CD4-positive, alpha-beta T cell treated with Interleukin-10 for 1 hour (primary cell): ENCODE measurements at places on chromosomes 7 and 10.

- no peak for DNase-seq
These were observed 34.2 kb downstream of the C10orf67 start for GRCh38 chr10:23310404-23310803.

DNA sequence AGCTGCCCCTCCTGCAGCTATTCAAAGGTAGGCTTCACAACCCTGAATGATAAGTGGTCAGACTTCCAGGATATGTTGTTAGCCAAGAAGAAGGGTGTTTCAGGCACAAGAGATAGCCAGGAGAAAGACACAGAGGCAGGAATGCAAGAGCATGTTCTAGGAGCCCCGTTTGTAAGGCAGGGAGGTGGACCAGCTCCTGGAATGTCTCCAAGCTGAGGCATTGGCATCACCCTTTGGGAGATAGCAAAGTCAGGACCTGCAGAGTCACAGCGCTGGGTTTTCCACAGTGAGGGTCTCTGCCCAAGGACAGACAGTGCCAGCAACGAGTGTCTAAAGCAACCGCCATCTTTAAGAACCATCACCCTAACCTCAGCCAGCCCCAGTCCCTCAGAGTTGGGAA lies 484.5 kb upstream of the ZMIZ1 start:
- no peak for DNase-seq

GRCh38 chr10:83166344-83166743 lies 973.0 kb upstream of the GHITM start:
- no peak for DNase-seq

DNA sequence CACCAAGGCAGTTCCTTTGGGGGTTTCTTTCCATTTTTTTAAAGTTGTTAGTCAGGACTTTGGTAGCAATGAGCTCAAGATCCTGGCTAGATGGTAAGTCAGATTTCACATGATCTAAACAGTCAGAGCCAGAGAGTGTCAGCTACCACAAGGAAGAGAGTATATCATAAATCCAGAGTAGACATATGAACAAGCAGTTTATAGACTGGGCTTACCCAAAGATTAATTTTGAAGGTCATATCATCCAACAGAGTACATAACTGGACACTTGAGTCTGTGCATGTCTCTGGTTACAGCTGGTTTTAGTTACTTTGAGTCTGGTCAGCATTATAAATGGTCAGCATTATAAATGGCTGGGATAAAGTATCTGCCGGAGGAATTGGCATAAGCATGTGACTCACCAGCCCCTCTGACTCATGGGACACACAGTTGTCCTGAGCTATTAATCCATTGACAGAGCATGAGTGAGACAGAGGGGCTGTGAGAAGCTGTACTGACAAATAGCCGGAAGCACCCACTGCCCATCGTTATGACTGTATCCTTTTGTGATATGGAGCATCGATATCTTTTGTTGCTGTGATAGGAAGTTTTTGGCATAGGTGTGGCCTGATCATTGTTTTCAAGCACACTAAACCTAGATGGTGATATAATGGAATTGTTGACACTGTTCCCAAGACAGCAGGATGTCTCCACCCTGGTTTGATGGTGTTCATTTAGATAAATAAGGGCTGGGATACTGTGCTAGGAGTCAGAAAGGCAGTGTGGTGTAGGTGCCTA lies 19.3 kb downstream of the PPP1R3C start:
- DNase-seq = no peak

DNA sequence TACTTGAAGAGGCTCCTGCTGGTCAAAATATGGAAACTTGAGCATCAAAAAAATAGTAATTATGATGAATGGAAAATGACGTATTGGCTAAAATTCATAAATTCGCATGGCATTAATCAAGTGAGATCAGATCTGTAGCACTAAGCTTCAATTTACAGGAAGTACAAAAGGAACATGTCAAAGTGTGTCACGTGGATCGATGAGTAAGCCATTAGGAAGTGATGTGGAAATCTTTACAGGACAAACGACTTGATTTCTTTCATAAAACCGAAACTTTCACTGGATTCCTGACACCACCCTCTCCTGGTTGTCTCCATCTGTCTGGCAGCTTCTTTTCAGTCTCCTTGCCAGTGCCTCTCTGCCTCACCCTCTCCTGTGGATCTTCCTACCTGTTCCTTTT lies 25.8 kb downstream of the AKR1C8 start:
- no peak for DNase-seq

- DNase-seq = peak; percentile 11
These were observed 31.1 kb downstream of the SKIDA1 start for GRCh38 chr10:21494191-21495001.

GRCh38 chr10:124143721-124144120 lies 50.3 kb upstream of the CHST15 start:
- DNase-seq = no peak

- DNase-seq = no peak
These were observed 187.9 kb upstream of the INHBA start for GRCh38 chr7:41890631-41891274.

- DNase-seq = no peak
These were observed 25.7 kb upstream of the LMBR1 start for GRCh38 chr7:156918635-156919034.

- DNase-seq = no peak
These were observed 110.1 kb downstream of the PLCE1 start for GRCh38 chr10:94103801-94104221.

- peak; percentile 6 for DNase-seq
These were observed 33.5 kb downstream of the CARD11 start for GRCh38 chr7:3010161-3010560.

GRCh38 chr7:107506674-107507339 lies 37.0 kb downstream of the GPR22 start:
- DNase-seq = no peak

DNA sequence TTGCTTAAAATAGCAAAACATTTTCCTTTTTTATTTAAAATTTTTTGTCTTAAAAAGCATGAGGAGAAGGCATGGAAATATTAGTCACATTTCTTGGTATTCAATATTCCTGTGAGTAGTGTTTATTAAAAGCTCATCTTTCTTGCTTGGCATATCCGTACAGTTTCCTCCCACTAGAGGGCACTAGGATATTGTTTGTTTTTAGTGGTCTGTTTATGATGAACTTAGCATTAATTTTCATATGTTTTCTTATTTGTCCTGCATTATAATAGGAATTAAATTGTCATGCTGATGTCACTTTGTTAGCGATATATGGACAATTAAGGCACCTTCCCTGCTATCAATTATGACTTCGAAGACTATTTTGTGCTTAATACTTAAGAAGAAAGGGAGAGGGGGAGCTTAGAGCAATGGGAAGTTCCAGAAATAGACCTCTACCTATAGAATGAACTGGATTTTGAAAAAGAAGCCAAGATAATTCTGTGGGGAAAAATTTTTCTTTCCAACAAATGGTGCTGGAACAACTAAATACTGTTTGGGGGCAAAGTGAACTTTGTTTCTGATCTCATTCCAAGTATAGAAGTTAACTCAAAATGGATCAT lies 91.0 kb upstream of the STRIP2 start:
- peak; percentile 57 for DNase-seq

DNA sequence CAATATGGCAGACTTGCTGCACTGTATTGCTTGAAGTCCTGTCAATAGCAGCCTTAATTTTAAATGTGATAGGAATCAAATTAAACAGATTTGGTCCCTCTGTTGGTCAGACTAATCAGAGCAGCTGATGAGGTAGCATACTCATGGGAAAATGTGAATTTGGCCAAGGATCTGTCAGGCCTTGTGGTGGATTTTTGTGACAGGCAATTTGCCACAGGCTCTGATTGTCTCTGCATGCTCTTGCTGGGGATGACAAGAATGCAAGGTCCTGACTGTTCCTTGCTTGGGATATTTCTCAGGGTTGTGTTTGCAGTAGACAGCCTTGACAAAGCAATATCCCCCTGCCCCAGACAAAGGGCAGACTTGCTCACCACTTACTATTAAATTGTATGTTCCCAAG lies 41.5 kb upstream of the GARS1 start:
- no peak for DNase-seq

- DNase-seq = no peak
These were observed 165.0 kb upstream of the ASAH2 start for GRCh38 chr10:50416181-50416824.

- no peak for DNase-seq
These were observed 140.6 kb downstream of the ARHGAP22 start for GRCh38 chr10:48464121-48464870.

DNA sequence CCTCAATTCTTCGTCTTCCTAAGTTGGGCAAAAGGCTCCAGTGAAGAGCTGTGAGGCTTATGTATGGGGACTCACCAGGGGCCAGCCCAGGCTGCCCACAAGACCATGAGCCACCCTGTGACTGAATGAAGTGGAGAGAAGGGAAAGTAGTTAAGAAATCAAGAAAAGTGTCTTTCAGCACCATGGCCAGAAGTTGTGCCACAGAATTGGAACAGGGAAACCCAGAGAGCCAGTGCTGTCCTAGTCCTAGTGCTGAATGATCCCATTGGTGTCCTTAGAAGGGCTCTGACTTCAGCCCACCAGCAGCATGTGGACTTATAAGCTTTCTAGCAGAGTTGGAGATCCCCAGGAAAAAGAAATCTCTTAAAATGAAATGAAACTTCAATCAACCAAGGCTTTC lies 37.0 kb upstream of the CCSER2 start:
- no peak for DNase-seq

GRCh38 chr7:55088107-55088506 lies 69.3 kb downstream of the EGFR start:
- no peak for DNase-seq

- DNase-seq = no peak
These were observed 33.0 kb downstream of the PLEKHA1 start for GRCh38 chr10:122407375-122408125.

DNA sequence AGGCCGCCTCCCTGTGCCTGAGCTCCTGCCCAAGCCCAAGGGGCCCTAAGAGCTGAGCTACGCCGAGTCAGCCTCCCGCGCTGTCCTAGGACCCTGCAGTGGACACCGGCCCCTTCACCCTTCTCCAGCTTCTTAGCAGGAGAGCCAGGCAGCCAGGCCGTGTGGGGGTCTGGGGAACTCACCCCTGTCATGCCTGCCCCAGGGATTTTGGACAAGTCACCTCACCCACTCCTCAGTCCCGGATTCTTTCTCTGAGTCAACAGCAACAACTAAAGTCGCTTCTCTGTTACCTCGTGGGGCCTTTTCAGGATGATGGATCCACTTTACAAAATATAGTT lies 79.3 kb downstream of the MKI67 start:
- DNase-seq = no peak

GRCh38 chr7:12074889-12075288 lies 136.2 kb upstream of the TMEM106B start:
- no peak for DNase-seq

- DNase-seq = peak; percentile 52
These were observed 144.0 kb upstream of the RET start for GRCh38 chr10:42932735-42933447.

DNA sequence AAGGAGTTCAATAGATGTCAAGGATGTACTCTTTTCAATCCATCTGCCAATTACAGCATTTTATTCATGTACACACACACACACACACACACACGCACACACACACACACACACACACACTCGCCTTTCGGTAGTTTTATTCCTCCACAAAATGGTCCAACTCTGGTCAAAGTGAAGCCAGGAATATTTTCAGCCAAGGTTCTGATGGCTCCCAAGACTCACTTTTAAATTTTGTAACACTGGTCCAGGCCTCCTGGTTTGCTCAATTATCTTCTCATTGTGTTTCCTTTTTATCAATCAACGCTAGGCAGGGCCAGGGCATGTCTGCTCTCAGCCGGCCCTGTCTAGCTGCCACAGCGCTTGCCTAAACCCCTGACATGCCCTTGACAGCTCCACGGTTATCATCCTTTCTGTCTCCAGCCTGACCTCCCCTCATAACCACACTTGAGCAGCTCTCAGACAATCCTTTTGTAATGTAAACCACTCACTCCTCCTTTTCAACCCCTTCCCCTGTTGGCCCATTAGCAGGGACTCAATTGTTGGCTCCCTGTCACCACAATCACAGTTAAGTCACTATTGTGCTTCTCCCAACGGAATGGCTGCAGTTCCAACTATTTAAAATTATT lies 115.1 kb downstream of the ICA1 start:
- DNase-seq = no peak

GRCh38 chr7:130632111-130632510 lies 36.4 kb downstream of the COPG2 start:
- DNase-seq = no peak

DNA sequence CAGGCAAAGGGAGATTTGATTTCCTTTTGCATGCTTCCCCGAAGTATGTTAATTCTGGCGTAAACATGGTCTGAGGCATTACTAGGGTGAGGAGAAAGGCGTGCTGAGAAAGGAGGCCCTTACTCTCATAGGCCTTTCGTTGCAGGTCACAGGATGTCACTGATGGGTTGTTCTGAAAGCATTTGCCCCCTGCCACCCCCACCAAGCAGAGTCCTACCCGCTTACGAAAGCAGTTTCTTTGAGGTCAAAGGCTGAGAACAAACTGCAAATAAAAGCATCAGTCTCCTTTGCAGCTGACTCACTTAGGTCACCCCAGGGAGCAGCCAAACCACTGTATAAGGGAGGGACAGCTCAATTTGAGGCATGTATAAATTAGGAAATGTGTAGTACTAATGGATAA lies 57.1 kb downstream of the BPGM start:
- no peak for DNase-seq
